NCI-H1417 (cell line): ENCODE measurements at places on chromosomes 4 and X.

DNA sequence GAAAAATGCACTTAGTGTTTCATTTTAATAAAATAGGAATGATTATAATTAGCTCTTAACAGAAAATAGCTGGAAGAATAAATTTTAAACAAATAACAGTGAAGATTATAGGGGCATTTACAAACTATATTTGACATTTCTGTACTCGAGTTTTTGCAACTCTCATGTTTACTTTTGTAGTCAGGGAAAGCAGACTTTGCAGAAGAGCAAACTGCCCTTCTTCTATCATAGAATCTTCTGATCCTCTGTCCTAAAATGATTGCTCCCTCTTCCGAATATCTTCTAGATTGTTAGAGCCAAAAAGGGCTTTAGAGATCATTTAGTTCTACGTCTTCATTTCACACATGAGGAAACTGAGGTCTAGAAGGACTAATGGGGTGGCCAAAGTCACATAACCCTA, 219.0 kb downstream of the RELL1 start:
- DNase-seq = no peak

GRCh38 chr4:181897935-181898334, 345.3 kb upstream of the TENM3 start:
- no peak for DNase-seq

GRCh38 chr4:125313989-125314667, 627 bp upstream of the FAT4 start:
- no peak for DNase-seq

GRCh38 chr4:36477861-36478260, 196.4 kb downstream of the DTHD1 start:
- DNase-seq = no peak

- no peak for DNase-seq
Observed at GRCh38 chr4:109390115-109390768, 43.4 kb upstream of the SEC24B start.

- DNase-seq = peak; percentile 20
Observed at GRCh38 chr4:99117876-99118693, 26.0 kb downstream of the ADH4 start.

DNA sequence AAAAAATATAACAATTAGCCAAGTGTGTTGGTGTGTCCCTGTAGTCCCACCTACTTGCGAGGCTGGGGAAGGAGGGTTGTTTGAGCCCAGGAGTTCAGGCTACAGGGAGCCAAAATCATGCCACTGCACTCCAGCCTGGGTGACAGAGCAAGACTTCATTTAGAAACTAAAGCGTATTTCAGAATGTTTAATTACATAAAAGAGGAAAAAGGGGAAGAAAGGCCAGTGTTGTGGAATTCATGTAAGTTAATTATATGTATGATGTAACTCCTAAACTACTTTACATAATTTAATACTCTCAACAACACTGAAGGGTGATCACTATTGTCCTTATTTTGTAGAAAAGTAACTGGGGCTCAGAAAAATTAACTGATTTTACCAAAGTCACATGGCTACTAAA, 67.2 kb upstream of the HOPX start:
- no peak for DNase-seq

GRCh38 chr4:43853565-43854264, 594.9 kb downstream of the KCTD8 start:
- DNase-seq = no peak

DNA sequence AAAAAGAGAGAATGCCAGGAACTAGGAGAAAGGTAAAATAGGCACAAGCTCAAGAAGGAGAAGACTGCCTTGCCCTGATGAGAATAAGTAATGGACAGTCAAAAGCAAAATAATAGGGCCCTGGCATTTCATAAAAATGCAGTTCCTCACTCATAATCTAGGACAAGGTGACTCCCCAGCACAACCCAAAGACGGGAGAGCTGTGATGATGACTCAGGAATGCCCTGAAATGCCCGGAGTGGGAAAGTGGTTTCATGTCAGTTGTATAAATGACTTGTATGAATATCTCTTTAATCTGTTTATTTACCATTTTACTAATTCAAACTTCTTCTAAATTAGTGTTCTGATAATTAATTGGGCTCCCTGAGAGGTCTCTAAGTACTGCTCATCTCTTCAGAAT, 28.8 kb upstream of the SETD7 start:
- no peak for DNase-seq

DNA sequence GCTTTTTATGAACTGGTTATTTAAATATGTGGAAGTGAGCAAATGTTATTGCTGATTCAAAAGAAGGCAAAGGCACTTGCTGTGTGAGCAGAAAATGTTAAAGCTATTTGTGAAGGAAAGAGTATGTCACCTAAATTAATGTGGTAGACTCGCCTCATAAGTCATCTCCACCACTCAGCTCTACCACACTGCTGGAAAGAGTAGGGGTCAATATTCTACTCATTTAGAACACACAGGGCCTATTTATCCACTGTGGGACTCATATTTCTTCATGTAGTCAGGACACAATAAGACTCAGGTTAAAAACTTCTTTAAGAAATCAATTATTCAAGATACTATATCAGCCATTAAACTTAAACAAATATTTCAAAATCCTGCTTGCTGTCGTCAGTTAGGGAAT, 106.5 kb downstream of the SLC7A11 start:
- DNase-seq = no peak

- no peak for DNase-seq
Observed at GRCh38 chr4:151862766-151863165, 102.0 kb upstream of the GATB start.

- DNase-seq = no peak
Observed at GRCh38 chrX:124242131-124242530, 90.3 kb upstream of the TEX13D start.

GRCh38 chr4:65805936-65806335, 135.6 kb upstream of the EPHA5 start:
- no peak for DNase-seq

DNA sequence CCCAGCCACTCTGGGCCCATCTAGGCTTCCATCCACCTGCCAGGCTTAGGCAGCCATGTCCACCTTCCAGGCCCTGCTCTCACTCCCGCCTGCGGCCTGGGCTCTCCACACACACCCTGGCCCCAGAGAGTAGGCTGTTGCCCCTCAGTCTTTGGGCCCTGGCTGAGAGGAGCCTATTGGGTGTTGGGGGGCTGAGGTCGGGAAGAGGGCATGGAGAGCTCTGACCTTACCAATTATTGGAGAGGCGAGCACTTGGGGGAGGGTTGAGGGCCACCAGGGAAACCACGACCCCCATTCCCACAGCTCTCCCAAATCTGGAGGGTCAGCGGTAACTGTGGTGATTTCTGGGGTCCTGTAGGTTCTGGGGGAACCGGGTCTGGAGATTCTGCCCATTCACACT, 38.2 kb downstream of the HTRA3 start:
- no peak for DNase-seq

GRCh38 chr4:150079081-150079581, 886 bp downstream of the DCLK2 start:
- peak; percentile 70 for DNase-seq

DNA sequence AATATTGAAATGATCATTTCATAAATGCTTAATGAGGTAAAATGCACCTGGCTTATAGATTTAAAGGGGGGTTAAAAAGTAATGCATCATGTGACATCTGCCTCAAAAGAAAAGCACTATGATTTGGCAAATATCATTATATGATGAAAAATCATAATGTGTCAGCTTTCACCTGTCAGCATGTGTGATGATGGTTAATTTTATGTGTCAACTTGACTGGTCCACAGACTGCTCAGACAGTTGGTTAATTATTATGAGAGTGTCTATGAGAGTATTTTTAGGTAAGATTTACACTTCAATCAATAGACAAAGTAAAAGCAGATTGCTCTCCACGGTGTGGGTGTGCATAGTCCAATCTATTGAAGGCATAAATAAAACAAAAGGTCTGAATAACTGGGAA, 1986.7 kb downstream of the PCDH7 start:
- peak; percentile 24 for DNase-seq

DNA sequence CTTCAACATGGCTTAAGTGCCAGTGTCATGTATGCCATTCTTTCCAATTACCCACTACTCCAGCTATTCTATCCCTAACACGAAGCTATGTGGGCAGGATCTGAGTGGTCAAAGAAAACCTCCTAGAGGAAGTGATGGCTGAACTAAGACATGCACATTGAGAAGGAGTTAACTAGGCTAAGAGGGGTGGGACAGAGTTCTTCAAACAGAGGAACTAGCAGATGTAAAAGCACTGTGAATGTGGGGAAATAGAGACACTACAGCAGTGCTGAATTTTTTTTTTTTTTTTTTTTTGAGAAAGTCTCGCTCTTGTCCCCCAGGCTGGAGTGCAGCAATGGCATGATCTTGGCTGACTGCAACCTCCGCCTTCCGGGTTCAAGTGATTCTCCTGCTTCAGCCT, 6.2 kb downstream of the JCHAIN start:
- DNase-seq = no peak

- DNase-seq = peak; percentile 16
Observed at GRCh38 chrX:11787564-11787963, 29.5 kb downstream of the MSL3 start.

DNA sequence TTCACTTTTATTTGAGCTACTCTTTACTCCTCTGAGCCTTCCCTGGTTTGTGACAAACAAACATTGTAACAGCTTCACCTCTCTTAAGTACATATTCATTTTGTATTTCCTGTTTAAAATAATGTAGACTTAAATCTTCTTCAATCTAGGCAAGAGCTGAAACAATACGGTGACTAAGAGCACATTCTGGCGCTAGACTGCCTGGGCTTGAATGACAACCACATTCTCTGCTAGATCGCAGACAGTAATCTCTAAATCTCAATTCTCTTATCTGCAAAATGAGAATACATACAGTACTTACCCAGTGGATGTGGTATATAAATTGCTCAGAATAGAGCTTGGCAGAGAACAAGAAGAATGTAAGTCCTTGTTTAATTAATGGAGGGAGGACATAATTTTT, 144.8 kb downstream of the ARAP2 start:
- no peak for DNase-seq

- no peak for DNase-seq
Observed at GRCh38 chrX:136626237-136626636, 21.7 kb upstream of the CD40LG start.

DNA sequence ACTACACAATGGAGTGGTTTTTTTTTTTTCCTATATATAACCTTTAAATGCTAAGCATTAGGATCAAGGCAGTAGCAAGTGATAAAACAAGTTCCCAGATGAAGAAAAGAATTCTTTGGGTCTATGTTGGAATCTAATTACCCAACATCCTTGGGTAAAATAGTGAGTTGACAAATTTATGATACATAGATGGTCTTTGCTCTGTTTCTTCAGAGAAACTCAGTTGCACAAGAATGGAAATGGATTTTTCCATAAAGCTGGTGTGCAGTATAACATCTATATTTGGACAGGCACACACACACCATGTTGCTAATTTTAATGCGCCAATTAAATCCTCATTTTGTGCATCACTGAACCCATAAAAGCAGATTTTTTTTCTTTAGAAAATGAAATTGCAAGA, 137.0 kb upstream of the MED14 start:
- DNase-seq = no peak

DNA sequence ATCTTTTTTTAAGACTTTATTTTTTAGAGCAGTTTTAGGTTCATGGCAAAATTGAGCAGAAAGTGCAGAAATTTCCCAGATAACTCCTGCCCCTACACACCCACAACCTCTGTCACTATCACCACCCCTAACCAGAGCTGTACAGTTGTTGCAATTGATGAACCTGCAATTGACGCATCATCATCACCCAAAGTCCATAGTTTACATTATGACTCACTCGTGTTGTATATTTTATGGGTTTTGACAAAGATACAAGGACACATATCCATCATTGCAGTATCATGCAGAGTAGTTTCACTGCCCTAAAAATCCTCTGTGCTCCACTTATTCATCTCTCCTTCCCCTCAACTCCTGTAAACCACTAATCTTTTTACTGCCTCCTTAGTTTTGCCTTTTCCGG, 34.5 kb upstream of the WAS start:
- DNase-seq = no peak

DNA sequence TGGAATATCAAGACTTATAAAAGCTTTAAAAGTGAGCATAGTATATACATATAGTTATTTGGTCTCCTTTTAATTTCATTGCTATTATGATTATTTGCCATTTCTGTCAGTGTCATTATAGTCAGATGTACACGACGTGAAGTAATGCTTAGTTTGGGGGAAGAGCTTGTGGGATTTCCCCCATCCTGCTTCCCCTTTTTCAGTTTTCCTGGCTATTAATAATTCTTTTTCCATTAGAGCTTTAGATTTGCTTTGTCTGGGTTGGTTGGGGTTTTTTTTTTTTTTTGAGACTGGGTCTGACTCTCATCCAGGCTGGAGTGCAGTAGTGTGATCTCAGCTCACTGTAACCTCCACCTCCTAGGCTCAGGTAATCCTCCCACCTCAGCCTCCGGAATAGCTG, 5.4 kb downstream of the ABCE1 start:
- no peak for DNase-seq

DNA sequence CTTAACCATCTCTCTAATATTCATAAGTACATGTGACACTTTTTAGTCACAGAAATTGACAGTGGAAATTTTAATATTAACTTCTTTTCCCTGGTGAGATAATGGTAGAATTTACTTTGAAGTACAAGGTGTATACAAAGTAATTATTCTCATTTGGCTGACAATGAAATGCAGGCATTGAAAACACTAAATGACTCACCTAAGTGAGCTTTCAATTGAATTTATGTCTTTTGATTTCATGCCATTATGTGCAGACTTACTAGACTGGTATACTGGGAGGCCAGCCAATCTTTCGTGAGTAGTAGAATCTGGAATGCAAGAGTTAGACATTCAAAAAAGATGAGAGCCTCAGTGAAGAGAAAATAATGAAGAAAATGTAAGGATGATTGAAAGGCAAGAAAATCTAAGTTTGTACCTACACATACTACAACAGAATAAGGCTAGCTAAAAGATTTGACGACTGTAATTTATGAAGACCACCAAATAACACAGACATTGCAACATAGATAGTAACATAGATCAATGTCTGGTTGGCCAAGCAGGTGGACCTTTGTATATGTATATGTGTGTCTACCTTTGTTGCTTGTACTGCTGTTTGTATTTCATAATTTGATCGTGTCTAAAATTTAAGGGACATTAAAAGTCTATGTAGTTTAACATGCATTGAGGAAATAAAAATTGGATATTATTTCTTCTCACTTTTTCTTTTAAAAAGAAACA, 459.7 kb downstream of the IL15 start:
- DNase-seq = peak; percentile 70

- no peak for DNase-seq
Observed at GRCh38 chrX:23661671-23662070, 5.6 kb upstream of the PRDX4 start.

GRCh38 chrX:26925088-26925487, 538.1 kb downstream of the PPP4R3C start:
- DNase-seq = peak; percentile 74

- DNase-seq = peak; percentile 65
Observed at GRCh38 chr4:146342600-146343192, 128.4 kb downstream of the REELD1 start.

DNA sequence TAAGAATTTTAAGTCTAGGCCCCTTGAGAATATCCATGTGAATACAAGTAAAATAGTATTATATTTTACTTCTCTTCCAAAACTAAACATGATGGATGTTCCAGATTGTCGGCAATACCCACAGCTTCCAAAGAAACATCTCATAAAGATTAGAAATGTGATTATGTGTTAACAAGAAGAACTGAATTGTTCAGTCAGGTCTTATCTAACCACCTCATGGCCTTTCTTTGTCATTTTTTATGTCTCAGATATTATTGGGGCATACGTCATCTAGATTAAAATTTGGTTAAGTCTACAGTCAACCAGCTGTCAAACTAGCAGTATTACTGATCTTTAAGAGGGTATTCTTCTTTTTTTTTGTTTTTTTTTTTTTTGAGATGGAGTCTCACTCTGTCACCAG, 10.0 kb downstream of the EPGN start:
- no peak for DNase-seq
